ENCODE measurements at places on chromosomes 2 and 18.

DNA sequence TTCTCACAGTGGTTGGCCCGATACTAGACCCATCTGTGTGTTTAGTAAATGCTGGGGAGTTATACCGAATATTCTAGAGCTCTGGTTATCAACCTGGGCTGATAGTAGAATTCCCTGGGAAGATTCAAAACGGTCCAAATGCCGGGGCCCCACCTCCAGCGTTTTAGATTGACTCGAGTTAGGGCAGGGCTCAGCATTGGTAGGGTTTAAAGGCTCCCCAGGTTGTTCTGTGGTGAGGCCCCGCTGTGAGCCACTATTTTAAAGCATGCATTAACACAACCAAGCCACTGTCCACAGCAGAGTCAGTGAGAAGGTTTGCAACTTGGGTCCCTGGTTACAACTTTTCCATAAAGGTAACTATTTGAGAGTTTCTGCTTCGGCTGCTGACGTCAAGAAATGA lies 73.6 kb downstream of the DYSF start:
- DNase-seq, result no peak

GRCh38 chr2:197599285-197599965 lies 76.0 kb downstream of the RFTN2 start:
- DNase-seq, result peak; percentile 70

DNA sequence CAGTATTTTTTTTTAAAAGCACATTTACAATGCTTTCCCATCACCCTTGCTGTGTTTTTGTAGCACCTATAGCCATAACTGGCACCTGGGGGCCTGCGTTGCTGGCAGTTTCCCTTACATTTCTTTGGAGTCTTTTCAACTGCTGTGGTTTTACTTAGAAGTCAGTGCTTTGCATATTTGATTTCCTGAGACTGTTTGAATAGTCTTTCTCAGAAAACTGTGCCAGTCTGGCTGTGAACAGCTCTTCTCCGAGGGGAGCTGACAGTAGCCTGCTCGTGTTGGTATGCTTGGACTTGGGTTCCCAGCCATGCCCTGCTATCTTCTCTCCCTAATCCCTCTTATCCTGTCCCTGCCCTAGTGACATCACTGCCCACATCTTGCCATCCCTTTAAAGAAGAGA lies 81.5 kb downstream of the DPP4 start:
- DNase-seq, result peak; percentile 77

GRCh38 chr18:73653251-73653650 lies 494.4 kb downstream of the FBXO15 start:
- no peak for DNase-seq

DNA sequence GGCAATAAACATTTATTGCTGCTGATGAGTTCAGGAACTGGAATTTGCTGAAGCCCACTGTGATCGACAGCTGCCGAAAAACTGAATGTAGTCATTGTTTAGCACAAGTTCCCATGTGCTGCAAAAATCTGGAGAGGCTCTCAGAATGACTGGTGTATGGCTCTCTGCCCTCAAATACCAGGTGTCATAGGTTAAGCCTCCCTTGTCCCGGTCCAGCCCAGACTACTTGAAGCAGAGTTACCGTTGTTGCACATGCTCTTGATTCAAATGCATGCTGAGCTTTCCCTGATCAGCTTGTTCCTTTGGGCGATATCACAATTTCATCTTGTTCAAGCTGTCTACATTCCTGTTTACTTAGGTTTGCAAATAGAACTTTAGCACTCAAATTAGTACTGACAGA lies 625.2 kb downstream of the CPS1 start:
- no peak for DNase-seq

DNA sequence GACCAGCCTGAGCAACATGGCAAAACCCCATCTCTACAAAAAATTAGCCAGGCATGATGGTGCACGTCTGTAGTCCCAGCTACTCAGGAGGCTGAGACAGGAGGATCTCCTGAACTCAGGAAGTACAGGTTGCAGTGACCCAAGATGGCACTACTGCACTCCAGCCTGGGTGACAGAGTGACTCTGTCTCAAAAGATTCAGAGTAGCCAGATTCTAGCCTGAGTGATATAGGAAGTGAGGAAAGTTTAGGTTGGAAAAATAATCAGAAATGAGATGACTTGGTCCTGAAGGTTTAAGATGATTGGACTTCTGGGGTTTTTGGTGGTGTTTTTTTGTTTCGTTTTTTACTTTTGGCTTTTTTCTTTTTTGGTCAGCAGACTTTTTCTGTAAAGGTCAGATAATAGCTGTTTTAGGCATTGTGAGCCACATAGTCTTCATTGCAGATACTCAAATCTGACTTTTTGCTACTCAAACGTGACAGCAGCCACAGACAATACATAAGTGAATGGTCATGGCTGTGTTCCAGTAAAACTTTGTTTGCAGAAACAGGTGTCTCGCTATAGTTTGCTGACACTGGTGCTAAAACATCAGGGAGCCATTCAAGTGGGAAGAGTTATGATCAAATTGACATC lies 104.1 kb upstream of the UBXN4 start:
- no peak for DNase-seq

DNA sequence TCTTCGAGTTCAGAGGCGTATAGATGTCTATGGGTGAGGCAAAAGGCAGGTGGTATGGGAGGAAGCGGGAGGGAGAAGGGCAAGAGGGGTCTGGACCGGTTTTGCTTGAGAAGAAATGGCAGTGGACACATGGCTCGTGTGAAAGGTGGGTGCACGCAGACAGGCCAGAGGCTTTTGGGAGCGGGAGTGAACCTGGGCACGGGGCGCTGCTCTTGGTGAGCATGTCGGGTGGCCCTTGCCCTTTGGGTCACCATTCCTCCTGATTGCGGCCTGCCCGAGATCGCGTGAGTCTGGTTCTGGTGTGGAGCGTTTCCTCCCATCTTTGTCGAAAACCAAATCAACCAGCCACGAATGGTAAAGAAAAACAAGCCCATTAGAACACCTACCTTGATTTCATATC lies 12.6 kb downstream of the LDLRAD4 start:
- DNase-seq, result no peak

DNA sequence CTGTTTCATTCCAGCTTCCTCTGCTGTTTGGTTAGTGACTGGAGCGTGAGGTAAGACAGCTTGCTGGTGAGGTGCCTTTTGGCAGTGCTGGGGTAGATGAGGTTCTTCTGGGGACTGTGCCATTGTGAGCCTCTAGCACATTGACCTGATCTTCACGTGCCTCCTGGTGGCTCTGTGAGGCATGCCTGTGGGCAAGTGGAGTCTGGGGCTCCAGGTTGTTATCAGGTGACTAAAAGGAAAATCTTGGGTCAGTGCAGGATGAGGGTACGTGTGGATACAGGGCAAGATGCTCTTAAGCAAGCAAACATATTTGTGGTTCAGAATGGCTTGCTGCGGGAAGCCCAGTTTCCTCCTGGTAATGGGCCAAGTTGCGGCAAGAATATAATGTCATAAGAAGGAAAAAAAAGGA lies 75.4 kb downstream of the FHOD3 start:
- peak; percentile 62 for DNase-seq

DNA sequence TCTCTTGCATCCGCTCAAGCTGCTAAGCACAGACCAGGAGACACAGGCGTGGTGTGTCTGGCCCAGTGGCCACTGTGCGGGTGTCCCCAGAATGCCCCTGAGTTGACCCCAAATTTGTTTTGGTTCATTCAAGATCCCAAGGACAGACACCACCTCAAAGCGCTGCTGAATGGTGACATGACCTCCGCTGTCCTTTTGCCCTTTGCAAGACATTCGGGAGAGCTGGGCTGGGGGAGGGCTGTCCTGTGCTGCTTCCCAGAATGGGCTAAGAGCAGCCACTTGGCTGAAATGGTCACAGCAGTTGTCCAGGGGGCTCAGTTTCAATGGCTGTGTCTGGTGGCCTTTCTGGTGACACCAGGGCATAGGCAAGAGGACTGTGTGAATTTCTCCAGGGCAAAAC lies 84.1 kb downstream of the SMIM21 start:
- DNase-seq, result no peak

DNA sequence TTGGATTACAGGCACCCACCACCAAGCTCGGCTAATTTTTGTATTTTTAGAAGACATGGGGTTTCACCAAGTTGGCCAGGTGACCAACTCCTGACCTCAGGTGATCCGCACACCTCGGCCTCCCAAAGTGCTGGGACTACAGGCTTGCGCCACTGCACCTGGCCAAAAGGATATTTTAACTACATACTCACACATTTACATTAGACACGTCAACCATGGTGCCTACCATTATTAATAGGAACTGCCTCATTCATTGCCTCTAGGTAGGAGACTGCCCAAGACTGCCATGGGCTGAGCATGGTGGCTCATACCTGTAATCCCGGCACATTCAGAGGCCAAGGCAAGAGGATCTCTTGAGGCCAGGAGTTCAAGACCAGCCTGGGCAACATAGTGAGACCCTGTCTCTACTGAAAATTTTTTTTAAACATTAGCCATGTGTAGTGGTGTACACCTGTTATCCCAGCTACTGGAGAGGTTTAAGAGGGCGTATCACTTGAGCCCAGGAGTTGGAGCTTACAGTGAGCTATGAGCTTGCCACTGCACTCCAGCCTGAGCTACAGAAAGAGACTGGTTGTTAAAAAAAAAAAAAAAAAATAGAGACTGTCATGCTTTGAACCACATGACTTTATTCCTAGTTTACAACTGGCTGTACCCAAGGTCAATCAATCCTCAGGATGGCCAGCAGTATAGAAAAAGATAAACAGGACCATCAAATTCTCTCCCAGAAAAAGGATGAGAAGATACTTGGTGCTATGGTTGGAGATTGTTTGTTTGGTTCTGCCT lies 31.1 kb upstream of the EPC2 start:
- no peak for DNase-seq

DNA sequence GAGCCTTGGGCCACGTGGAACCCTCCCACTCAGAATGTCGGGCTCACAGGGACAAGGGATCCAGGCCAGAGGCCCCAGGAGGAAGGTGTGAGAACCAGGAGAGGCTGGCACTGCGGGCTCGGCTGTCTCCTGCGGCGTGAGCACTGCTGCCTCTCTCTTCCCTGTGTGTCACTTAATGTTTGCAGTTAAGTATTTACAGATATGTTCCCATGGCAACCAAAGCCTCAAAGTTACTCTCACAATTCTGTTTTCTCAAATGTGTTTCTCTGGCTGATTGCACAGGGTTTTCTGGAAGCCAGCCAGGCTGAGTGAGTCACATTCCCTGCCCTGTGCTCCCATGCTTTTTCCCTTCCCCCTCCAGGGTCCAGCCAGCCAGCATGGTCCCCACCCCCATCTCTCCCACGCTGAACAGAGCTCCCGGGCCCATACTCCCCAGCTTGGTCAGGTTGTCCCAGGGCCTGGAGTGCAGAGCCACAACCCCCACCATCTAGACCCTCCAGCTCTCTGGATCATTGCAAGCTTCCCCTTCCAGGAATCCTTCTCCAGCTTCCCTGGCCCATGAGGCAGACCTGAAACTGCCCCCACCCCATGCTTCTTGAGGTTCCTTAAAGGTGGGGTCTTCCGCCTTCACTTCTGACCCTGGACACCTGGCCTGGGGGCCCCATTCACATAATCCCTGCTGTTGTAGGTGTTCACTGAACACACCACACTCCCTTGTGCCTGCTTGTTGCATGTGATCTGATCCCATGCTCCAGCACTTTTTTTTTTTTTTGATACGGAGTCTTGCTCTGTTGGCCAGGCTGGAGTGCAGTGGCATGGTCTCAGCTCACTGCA lies 265.9 kb downstream of the CELF4 start:
- DNase-seq, result peak; percentile 49

- DNase-seq, result no peak
Observed at GRCh38 chr2:186903216-186903615, 54.2 kb upstream of the ZSWIM2 start.

- DNase-seq, result no peak
Observed at GRCh38 chr2:54114936-54115283, 505 bp upstream of the ACYP2 start.

DNA sequence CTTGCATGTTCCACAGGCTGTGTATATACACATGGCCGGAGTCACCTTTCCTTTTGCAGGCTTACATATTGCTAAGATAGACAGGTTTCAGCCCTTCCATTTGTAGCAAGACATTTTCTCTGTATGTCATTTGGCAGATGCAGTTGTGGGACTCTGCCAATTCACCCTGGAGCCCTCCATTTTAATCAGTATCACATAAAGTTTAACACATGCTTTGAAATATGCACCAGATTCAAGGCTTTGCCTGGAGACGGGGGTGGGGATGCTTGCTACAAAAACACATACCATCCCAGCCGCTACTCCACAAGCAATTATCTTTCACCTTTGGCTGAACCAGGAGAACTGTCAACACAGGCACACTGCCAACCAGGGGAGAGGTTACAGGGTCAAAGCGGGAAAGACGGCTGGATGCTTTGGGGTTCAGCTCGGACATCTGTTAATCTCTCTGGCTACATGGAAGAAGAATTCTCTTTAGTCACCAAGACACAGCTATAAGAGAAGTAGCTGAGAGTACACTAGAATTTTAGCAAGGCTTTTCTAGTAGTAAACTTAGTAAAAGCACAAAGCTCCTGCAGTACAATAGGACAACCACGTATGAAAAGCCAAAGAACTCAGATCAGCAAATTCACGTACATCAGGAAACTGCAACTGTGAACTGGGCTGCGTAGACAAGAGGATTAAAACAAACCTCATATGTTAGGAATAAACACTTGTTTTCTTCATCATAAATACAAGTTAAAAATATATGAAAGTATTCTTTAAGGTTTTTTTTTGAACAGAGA lies 130.9 kb downstream of the EXOC6B start:
- DNase-seq, result no peak

- no peak for DNase-seq
Observed at GRCh38 chr2:140905083-140905781, 1225.6 kb downstream of the LRP1B start.

GRCh38 chr18:72530622-72531021 lies 13.5 kb downstream of the CBLN2 start:
- DNase-seq, result no peak

DNA sequence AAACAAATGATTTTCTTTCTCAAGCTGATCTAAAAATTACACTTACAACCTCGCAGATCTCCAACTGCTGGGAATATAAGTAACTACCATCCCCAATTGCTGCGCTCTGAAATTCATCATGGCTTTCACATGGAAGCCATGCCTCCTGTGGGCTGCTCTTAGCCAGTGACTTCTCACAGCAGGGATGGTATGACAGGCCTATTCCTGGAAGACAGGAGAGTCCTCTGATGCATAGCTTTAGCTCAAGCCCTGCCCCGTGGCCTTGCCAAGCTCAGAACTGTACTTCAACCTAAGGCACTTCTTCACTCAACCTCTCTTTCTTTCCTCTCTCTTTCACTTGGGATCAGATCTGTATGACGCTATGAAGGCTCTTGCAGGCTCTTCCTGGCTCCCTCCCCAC lies 12.6 kb upstream of the ELAC1 start:
- DNase-seq, result no peak
